OCI-LY7 (cell line): ENCODE measurements at places on chromosomes 2 and 18. TPM values are rescaled to one million over a fixed set of nuclear protein-coding genes. Genes with fewer than 3 reads are reported as not detected.

DNA sequence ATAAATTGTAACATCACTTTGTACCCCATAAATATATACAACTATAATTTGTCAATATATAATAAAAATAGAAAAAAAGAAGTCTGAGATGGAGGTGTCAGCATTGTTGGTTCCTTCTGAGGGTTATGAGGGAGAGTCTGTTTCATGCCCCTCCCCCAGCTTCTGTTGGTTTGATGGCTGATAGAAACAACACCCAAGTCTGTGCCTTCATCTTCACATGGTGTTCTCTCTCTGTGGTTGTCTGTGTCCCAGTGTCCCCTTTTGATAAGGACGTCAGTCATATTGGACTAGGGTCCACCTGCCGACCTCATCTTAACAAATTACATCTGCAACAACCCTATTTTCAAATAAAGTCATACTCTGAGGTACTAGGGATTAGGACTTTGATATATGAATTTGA lies 20.3 kb upstream of the EHBP1 start:
- no peak for DNase-seq

DNA sequence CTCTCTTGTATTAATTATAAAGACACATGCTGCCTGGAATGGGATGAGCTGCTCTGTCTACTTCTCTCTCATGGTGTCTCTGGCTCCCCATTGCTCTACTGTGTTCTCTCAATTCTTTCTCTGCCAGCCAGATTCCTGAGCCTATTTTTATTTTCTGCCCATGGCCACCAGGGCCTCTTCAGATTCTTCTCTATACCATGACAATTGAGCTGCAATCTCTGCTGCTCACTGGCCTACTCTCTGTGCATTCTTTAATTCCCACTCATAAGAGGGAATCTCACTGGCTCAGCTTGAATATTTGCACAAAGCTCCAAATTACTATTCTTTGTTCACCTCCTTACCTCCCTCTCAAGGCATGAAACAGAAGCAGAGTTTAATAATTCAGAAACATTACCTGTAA lies 161.4 kb upstream of the GULP1 start:
- no peak for DNase-seq

Gene ARHGEF4
- 1.3 and 1.7 TPM in 2 replicates for total RNA-seq

Gene PID1
- total RNA-seq: not detected in 2 replicates

- DNase-seq: no peak
These were observed 153.9 kb upstream of the PELI1 start for GRCh38 chr2:64298161-64298560.

DNA sequence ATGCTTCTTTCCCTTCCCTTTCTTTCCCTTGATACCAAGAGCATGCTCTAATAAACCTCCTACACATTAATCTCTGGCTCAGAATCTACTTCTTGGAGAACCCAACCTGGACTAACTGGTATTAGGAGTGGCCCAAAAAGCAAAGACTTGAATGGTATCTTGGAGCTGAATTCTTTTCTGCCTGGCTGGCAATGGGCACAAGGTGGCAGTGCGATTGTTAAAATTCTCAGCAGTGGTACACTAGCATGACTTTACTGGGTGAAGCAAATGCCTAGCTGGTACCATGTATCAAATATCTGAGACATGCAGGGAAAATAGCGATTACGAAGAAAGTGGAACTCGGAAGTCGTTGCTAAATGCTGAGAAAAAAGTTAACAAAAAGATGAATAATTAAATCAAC lies 376.1 kb downstream of the XIRP2 start:
- no peak for DNase-seq

Gene SMAD2
- total RNA-seq: 81.1 and 84.8 TPM in 2 replicates

Gene ALK
- total RNA-seq: not detected in 2 replicates

Gene CFAP65
- not detected in 2 replicates for total RNA-seq

- DNase-seq: no peak
These were observed 246.6 kb downstream of the FHOD3 start for GRCh38 chr18:36543991-36544725.

Gene CIDEA
- total RNA-seq: not detected in 2 replicates

Gene ALKAL2
- not detected in 2 replicates for total RNA-seq

DNA sequence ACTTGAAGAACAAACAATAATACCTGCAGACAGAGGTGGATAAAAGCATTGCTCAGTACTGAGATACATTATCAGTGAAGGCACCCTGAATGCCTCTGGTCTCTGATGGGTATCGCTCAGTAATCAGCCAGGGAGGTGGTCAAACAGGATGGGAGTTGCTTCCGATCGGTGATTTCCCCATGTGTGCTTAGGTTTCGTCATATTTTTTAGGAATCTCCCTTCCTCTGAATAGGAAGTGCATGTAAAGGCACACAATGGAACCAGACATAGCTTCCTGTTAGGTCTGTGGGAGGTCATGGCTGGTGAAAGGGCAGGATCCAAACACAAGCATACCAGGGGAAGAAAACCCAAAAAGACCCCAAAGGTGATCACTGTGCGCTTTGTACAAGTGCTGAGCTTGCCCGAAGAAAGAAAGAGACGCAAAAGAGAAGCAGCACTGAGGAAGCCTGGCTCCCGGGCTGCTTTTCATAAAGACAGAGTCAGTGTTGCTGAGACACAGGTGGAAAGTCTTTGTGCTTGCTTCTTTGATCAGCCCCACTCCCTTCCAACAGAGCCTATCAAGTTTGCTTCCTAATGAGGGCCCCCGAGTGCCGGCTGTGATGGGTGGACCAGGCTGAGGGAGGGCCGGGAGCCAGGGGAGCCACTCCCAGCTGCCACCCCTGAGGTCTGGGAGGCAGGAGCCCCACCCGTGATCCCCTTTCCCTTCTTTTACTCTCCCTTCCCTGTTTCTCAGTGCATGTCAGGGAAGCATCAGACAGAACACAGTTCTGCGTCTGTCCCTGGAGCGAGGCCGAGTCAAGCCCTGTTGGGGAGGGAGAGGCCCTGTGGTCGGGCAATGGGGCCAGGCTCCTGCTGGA lies 138.2 kb downstream of the SH3RF3 start:
- no peak for DNase-seq

- DNase-seq: no peak
These were observed 48.2 kb upstream of the CCDC141 start for GRCh38 chr2:179098080-179098689.

DNA sequence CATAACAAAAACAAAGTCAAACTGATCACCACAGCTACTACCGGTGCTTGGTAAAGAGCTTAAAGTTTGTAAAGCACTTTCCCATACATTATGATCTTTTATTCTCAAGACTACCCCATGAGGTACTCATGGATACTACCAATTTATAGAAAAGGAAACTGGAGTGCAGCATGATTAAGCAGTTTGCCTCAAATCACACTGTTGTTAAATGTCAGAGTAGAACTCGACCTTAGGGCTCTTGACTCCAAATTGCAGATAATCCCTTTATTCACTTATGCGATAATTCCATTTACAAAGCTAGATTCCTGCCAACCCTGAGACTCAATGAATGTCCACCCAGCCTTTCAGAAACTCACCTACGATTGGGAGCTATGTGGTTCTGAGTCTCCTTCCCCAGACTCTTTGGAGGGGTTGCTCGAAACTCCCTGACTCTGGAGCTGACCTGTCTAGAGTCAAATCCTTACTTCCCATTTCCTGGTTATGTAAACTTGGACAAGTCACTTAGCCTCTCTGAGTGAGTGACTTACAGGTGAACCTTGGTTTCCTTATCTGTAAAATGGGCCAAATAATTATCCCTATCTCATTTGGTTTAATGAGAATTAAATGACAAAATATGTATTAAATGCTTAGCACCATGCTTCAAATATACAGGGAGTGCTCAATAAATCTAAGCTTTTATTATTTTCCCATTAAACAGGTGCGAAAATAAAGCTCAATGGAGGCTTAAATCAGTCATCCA lies 47.4 kb downstream of the PSD4 start:
- no peak for DNase-seq

DNA sequence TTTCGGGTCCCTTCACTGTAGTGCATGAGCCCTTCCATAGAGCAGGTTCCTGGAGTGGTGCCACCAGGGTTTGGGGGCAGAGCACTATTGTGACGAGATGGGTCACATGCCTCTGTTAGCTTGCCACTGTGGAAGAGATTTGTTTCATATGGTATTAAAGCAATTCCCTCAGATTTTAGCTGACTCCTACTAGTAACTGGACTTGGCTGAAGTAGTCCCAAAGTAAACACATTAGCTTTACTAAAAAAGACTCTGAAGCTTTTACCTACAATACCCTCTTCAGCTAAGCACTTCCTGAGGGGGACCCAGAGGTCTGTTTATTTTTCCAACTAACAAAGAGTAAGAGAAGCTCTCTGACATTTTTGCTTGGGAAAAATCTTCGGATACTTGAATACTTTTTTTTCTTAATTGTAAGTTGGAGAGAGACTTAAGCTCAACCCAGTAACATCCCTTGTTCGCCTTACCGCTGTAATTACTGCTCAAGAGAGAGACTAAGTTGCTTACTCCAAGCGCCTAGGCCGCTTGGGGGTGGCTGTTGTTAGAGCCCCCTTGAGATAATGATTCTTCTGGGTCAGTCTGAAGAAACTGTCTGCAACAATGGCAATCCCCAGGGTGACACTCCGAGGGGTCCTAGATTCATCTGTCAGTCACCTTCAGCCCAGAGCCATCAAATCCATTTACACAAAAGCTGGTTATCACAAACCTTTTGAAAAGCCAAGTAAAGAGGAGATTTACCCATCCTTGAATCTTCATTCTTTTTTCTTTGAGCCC lies 177.4 kb downstream of the FIGN start:
- no peak for DNase-seq

DNA sequence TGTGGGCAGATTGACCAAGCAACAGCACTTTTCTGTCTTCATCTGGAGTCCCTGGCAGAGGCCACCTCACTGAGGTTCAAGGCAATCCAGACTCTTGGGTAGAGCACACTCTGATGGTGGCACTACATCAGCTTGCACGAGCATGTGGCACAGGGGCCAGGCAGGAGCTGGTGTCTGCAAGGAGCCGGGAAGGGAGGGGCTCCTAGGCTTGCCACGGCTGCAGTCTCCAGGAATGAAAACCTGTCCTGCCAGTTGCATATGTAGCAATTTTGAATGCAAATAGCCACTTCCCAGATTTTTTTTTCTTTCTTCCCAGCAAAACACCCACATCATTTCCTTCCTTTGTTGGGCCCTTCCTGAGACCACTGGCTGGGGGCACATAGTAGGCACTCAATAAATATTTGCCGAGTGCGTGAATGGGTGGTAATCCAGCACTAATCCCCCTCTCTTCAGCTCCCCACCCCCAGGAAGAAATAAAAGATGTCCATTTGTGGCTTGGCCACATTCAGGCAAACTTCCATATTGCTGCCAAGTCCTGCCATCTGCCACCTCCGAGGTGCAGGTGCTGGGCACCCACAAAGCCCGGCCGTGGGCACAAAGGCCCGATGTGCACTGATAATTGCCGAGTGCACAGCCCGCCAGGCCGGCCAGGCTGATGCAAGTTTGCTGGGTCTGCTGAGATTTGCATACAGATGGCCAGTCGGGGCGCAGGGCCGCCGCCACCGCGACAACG lies 72.4 kb downstream of the MYCN start:
- no peak for DNase-seq

DNA sequence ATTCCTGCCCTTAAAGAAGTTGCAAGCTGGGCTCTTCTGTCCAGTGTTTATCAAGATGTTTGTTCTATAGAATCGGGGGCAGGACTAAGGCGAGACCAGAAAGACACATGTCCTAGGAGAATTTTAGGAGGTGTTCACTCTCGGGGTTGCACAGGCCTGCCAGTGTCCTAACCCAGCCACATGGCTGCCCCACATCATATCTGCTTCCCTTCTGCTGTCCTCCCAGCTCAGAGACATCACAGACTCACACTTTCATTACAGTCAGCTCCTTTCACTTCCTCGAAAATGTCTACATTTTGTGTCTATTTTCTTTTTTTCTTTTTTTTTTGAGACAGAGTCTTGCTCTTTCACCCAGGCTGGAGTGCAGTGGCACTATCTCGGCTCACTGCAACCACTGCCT lies 10.7 kb upstream of the MRO start:
- peak; percentile 17 for DNase-seq

GRCh38 chr2:62814123-62814522 lies 108.6 kb downstream of the EHBP1 start:
- no peak for DNase-seq

DNA sequence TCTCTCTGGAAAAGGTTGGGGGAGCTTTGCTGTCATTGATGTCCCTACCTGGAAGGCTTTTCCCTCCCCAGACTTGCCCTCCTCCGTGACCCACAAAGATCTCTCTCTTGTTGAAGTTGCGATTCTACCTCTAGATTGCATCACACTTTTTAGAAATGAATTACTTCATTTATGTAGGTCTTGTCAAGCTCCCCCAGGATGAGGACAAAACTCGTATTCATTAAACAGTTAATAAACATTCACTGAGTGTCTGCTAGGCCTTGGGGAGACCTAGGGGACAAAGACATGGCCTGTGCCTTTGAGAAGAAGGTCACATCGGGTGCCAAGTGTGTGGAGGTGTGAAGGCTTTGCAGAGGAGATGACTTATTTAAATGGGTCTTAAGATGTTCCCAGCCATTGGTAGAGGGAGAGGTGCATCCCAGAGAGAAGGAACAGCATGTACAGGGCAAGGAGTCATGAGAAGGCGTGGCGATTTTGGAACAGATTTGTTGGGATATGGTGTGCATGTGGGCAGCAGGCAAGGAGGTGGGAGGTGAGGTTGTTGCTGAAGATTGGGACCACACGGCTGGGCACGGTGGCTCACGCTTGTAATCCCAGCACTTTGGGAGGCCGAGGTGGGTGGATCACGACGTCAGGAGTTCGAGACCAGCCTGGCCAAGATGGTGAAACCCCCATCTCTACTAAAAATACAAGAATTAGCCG lies 9.8 kb upstream of the YWHAQ start:
- DNase-seq: no peak

DNA sequence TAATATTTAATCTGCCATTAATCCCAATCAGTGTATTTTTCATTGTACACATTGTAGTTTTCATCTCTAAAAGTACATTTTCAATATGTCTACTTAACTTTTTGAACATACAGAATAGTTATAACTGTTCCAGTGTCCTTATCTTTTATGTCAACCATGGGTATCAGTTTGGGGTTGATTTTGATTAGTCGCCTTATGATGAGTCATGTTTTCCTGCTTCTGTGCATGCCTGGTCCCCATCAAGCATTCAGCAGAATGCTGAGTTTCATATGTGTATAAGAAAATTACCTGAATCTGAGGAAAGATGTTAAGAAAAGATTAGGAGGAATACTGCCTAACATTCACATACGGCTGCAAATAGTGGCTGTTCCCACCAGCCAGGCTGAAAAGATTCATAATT lies 17.7 kb downstream of the SPDYA start:
- DNase-seq: no peak

GRCh38 chr2:129913695-129914495 lies 65.6 kb upstream of the RAB6C start:
- DNase-seq: no peak

DNA sequence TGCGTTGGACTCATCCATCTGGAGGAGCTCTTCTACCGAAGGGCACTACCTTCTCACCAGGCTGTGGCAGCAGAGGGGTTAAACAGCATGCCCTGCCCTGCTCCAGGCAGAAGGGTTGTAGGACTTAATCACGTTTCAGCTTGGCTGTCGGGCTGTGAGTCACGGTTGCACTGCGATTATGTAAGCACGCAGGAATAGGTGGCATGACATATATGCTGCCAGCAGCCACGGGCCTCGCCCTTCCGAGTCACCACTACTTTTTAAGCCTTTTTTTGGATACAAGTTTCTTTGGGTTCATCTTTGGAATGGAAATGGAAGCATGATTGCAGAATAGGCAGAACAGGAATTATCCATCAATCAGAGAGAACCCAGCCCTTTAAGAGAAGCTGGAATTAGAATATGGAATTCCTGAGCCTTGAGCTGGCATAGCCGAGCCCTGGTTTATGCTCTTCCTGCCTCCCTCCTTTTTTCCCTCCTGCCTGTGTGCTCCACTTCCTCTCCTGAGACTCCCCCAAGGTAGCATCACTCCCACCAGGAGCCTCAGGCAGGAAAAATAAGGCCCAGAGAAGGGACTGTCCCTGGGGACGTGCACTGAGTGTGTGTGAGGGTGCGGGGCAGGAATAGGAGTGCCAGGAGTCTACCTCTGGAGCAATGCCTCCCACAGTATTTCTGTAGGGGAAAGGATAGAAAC lies 86.8 kb downstream of the SEMA4F start:
- no peak for DNase-seq
